ENCODE measurements at places on chromosomes 3 and 15. TPM values are rescaled to one million over a fixed set of nuclear protein-coding genes. Genes with fewer than 3 reads are reported as not detected.

- no peak for DNase-seq
Observed at GRCh38 chr3:20378315-20378714, 192.3 kb upstream of the SGO1 start.

GRCh38 chr3:101896083-101896757 is 46.9 kb downstream of the NFKBIZ start:
- no peak for DNase-seq

DNA sequence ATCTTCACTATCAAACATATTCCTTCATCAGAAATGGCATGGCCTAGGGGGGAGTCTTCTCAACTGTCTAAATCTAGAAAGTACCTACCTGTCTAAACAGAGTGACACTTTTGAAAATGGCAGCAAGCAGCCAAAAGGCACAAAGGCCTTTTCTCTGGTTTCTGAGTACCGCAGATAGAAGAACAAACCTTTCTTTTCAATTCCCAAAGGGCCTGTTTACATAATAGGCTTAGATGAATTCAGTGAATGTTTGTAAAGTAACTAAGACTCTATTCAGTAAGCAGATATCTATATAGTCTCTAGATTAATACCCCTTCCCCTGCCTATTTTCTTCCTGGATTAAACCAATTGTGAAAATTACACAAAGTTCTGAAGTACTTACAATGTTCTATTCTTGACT is 7.1 kb downstream of the MYEF2 start:
- no peak for DNase-seq

DNA sequence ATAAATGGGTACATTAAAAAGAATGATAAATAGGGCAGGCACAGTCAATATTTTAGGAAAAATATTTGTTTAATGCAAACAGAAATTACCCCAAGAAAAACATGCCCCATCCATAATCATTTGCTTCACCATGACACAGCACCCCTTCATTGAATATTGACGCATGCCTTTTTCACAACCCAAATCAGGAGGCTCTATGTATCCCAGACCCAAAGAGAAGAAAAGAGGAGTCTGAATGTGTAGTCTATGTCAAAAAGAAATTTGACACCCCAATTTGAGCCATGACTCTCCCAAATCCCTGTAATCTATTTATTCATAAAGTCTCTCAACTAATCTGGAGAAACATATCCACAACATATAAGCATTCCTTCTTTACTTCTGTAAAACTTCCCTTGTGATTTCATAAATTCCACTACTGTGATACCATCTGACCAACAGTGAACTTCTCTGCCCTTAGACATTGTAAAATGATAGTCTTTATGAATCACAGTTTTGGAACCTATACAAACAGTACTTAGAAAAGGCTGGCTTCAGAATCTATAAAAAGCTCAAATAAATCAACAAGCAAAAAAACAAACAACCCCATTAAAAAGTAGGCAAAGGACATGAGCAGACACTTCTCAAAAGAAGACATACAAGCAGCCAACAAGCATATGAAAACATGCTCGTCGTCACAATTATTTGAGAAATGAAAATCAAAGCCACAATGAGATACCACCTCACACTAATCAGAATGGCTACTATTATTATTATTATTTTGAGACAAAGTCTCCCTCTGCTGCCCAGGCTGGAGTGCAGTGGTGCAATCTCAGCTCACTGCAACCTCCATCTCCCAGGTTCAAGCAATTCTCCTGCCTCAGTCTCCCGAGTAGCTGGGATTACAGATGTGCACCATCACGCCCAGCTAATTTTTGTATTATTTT is 53.4 kb upstream of the XRN1 start:
- DNase-seq = peak; percentile 58

- DNase-seq = no peak
Observed at GRCh38 chr3:151351219-151351618, 21.9 kb upstream of the P2RY13 start.

GRCh38 chr3:39329493-39329892 is at the start of gene CCR8:
CCR8 (plus strand) TSS chr3:39329709; CDS start chr3:39332332, 2,623 bp downstream.
- no peak for DNase-seq

DNA sequence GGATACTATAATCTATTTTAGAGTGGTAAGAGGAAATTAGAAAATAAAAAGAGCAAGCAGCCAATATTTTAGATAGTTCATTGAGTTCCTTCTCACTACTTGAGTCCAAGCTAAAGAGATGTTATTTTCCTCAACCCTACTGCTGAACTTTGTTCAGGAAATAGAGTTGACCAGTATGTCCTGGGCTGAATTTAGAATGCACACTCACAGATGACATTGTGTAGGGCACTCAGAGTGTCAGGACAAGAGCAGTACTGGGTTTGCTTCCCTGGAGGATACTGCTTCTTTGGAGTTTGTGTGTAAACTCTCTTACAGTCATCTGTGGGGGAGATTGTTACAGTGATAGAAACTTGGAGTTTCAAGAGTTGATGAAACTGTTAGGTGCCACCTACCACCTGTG is 80.0 kb upstream of the AGBL1 start:
- no peak for DNase-seq

GRCh38 chr15:81939604-81940440 is 106.0 kb downstream of the MEX3B start:
- peak; percentile 37 for DNase-seq

GRCh38 chr3:14797731-14798130 is 21.0 kb upstream of the FGD5 start:
- no peak for DNase-seq

- DNase-seq = no peak
Observed at GRCh38 chr15:64251658-64252057, 88.8 kb upstream of the PPIB start.

The P2RY14 gene
- total RNA-seq = not detected

The GOLGA6L6 gene
- not detected for total RNA-seq

The CLDN18 gene
- total RNA-seq = not detected

The NDUFB5 gene
- total RNA-seq = 281 TPM

The STX19 gene
- total RNA-seq = not detected

The ZPLD1 gene
- total RNA-seq = 0.06 TPM

The XCR1 gene
- not detected for total RNA-seq

The SPTSSB gene
- not detected for total RNA-seq

Data from H4 (cell line).